ENCODE measurements at places on chromosomes 6 and 20.

GRCh38 chr6:92756912-92757311 lies 662.4 kb downstream of the EPHA7 start:
- DNase-seq: no peak

DNA sequence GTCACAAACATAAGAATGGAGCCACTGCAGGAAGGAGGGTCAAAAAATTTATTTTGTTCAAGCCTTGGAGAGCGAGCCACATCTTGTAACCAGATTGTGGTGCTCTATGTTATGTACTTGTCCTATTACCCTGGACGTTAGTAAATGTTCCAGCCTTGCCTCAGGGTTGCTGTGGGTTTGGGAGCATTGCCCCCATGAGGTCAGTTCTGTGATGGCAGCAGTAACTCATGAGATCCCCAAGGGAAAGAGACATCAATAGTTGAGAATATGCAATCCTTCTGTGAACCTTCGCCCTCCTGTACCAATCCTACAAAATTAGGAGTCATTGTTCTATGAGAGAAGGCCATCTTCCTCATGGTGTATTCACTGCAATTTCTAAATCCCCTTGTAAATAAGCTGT lies 16.4 kb upstream of the CFAP206 start:
- no peak for DNase-seq

DNA sequence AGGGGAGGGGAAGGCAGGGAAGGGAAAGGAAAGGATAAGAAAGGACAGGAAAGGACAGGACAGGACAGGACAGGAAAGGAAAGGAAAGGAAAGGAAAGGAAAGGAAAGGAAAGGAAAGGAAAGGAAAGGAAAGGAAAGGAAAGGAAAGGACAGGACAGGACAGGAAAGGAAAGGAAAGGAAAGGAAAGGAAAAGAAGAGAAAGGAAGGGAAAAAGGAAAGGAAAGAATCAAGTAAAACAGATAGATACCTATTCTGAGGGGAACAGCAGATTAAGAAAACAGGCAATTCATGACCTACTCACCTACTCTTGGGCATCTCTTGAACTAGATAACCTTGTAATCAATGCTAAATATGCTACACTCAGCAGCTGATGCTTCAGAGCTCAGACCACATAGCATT lies 265.4 kb downstream of the SYNE1 start:
- no peak for DNase-seq

DNA sequence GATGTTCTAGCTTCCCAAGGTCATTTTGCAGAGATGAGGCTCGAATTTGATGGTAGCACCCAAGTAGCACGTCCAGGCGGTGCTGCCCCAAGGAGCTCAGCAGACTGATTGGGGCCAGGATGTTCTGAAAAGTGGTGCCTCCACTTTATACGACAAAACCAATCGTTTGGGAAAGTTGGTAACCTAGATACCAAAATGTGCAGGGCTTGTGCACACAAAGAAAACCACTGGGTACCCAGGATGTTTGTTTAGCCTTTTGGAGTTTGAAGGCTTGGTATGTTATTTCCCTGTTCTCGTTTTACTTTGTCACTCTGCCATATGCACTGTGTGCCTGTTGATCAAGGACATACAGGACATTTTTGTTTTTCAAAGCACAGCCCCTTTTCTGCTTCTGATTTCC lies 40.7 kb upstream of the PBOV1 start:
- no peak for DNase-seq

DNA sequence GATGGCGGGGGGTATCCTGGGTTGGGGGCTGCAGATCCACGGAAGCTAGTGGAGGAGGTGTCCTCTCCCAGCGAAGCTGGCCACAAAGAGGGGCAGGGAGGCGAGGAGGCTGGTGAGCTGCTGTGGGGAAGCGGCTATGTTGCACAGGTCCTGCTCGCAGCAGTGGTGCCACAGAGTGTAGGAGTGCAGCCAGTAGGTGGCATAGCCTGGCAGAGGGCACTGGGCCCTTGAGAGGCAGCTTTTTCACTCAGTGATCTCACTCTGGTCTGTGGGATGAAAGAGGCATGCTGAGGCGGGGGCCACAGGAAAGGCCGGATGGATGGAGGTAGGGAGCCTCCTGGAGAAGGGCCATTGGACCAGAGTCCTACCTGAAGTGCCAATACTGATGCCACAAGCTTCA lies 2.9 kb upstream of the LY6G6D start:
- DNase-seq: no peak

DNA sequence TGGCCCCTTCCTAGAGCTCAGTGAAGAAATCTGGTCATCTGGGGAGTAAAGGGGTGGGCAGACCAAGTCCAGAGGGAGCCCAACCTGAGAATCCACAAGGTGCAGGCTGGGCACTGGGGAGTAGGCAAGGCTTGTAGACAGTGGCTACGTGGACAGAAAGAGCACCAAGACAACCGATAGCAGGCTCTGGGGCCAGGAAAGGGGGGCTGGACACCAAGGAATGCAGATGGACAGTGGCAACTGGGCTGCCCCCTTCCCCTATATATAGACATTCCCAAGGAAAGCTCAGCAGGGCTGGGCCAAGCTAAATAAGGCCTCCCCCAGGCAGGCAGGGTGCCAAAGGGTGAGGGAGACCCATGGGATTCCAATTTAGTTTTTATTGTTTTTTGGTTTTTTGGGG lies 1.5 kb upstream of the TNNC2 start:
- DNase-seq: no peak

DNA sequence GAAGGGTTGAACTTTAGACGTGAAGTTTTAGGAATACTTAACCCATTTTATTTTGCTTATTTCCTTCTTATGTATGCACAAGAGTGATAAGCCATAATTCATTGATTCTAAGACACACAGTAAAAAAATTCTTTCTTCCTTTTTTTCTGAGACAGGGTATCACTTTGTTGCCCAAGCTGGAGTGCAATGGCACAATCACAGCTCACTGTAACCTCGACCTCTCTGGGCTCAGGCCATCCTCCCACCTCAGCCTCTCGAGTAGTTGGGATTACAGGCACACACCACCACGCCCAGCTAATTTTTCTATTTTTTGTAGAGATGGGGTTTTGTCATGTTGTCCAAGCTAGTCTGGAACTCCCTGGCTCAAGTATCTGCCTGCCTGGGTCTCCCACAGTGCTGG lies 116.6 kb upstream of the RNF24 start:
- no peak for DNase-seq

- no peak for DNase-seq
Measured at GRCh38 chr6:79874531-79875134, 72.7 kb downstream of the ELOVL4 start.
